ENCODE measurements at places on chromosomes 6 and 20.
A peak's percentile ranks its signal among the peaks of the same experiment; 100 is the strongest.

GRCh38 chr6:27407153-27407814, 18.7 kb downstream of the ZNF391 start:
- H3K27ac ChIP-seq, result no peak overlapping the region
- no peaks in the 10 kb centered on the region for H3K4me1 ChIP-seq
- DNase-seq, result no peak
- no peak overlapping the region for H3K4me3 ChIP-seq
- peaks cover under 1% of the 10 kb centered on the region for H3K36me3 ChIP-seq

DNA sequence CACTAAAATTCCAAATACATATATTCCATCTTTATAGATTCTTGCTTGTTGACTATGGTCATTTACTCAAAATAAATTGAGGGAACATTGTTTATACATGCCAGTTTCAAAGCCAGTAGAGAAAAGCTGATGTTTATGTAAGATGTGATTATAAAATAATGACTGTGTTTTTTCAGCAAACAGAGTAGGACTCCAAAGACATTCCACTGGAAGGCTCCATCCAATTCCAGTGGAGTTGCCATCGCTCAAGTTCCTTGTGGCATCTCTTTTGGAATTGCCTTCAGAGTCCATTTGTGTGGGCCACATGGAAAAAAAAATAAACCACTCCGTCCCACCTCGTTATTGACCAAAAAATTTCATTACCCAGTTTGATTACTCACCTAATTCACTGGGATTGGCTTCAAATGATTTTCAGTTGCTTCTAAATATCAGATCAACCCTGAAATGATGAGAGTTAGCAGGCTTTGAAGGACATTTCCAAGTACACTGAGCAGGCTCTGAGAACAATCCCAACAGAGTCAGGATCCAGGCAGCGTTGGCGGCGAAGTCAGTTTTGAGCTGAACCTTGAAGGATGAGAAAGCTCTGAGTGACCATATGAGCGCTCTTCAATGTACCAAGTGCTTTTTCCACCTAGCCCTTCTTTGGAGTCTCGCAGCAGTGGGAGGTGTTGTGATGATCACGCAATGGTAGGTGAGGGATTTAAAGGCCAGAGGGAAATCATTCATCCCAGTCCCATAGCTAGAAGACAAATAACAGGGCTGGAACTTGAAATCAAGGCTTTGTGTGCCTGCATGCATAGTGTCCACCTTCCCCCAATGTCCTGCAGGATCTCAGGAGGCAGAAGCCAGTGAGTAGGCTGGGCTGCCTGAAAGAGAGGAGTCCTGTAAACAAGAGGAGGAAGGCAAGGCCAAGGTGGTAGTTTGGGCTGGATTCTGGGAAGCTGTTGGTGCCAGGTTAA, 281.7 kb downstream of the CDC5L start:
- no peaks in the 10 kb centered on the region for H3K27me3 ChIP-seq
- no peak overlapping the region for H3K27ac ChIP-seq
- no peak overlapping the region for H3K4me3 ChIP-seq
- DNase-seq, result peak; percentile 54
- peaks cover 75% of the 10 kb centered on the region for H3K4me1 ChIP-seq
- no peaks in the 10 kb centered on the region for H3K36me3 ChIP-seq

GRCh38 chr6:110784610-110784979, 30.7 kb downstream of the CDK19 start:
- H3K4me1 ChIP-seq, result peaks cover 18% of the 10 kb centered on the region
- DNase-seq, result no peak
- H3K27ac ChIP-seq, result no peak overlapping the region
- H3K4me3 ChIP-seq, result no peak overlapping the region
- H3K27me3 ChIP-seq, result no peaks in the 10 kb centered on the region

GRCh38 chr6:47571488-47571887, 93.9 kb downstream of the CD2AP start:
- peaks cover 7% of the 10 kb centered on the region for H3K4me1 ChIP-seq
- peaks cover 4% of the 10 kb centered on the region for H3K36me3 ChIP-seq
- no peak overlapping the region for H3K4me3 ChIP-seq
- no peaks in the 10 kb centered on the region for H3K27me3 ChIP-seq
- no peak for DNase-seq

- H3K4me1 ChIP-seq, result peaks cover 14% of the 10 kb centered on the region
- H3K36me3 ChIP-seq, result no peaks in the 10 kb centered on the region
- no peaks in the 10 kb centered on the region for H3K27me3 ChIP-seq
- DNase-seq, result no peak
- H3K4me3 ChIP-seq, result no peak overlapping the region
Measured at GRCh38 chr6:92267335-92267734, 1152.0 kb downstream of the EPHA7 start.
